Fibroblast of lung (primary cell): ENCODE measurements at places on chromosomes 1 and 21.

- DNase-seq = no peak
These were observed 352.4 kb downstream of the PTBP2 start for GRCh38 chr1:97073936-97074335.

- DNase-seq = no peak
These were observed 22.1 kb upstream of the ZNF124 start for GRCh38 chr1:247193958-247194357.

DNA sequence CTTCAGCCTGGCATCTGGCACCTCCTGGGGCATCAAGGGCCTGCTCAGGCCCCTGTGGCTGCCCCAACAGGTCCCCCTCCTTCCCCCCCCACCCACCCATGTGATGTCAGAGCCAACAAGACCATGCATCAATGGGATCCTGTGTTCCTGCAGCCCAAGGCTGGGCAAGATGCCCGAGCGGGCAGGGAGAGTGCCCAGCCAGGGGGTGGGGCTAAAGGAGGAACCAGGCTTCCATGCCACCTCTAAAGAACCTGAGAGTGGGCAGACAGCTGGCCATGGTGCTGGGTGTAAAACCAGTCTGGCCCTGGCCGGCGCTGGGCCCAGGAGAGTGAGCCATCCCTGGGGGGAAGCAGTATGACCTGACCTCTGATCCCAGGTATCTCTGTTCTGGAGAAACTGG lies 7.6 kb downstream of the COL16A1 start:
- no peak for DNase-seq

GRCh38 chr1:204703826-204704612 lies 18.5 kb upstream of the LRRN2 start:
- no peak for DNase-seq

DNA sequence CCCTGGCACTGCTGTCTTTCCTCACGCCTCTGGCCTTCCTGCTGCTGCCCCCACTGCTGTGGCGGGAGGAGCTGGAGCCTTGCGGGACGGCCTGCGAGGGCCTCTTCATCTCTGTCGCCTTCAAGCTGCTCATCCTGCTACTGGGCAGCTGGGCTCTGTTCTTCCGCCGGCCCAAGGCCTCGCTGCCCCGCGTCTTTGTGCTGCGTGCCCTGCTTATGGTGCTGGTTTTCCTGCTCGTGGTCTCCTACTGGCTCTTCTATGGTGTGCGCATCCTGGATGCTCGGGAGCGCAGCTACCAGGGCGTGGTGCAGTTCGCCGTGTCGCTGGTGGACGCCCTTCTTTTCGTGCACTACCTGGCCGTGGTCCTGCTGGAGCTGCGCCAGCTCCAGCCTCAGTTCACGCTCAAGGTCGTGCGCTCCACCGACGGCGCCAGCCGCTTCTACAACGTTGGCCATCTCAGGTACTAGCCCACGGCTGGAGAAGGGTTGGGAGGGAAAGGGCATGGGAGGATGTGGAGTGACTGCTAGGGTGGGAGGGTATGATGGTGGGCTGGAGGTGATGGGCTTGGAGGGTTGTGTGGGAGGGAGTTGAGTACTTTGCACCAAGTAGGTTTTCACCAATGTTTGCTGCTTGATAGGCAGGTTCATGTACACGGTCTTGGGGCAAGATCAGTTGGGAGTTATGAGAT lies 18.9 kb downstream of the VANGL2 start:
- DNase-seq = no peak

DNA sequence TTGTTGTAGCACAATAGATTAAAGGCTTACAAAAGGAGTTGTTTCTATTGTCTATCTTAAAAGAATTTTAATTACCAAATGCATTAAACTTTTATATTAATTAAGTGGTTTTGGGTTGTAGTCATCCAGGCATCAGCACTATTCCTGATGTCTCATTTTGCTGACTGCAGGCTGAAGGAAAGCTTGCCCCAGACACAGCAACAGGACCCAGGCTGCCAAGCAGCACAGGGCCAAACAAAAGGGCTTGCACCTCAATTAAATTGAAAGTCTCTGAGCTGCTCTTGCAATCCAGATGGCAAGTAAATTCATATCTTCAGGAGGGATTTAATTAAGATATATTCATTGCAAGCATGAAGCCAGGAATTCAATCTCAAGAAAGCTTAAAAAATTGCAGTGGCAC lies 80.7 kb upstream of the CHODL start:
- no peak for DNase-seq

GRCh38 chr1:159927211-159927848 lies 2.0 kb upstream of the TAGLN2 start:
- DNase-seq = no peak

DNA sequence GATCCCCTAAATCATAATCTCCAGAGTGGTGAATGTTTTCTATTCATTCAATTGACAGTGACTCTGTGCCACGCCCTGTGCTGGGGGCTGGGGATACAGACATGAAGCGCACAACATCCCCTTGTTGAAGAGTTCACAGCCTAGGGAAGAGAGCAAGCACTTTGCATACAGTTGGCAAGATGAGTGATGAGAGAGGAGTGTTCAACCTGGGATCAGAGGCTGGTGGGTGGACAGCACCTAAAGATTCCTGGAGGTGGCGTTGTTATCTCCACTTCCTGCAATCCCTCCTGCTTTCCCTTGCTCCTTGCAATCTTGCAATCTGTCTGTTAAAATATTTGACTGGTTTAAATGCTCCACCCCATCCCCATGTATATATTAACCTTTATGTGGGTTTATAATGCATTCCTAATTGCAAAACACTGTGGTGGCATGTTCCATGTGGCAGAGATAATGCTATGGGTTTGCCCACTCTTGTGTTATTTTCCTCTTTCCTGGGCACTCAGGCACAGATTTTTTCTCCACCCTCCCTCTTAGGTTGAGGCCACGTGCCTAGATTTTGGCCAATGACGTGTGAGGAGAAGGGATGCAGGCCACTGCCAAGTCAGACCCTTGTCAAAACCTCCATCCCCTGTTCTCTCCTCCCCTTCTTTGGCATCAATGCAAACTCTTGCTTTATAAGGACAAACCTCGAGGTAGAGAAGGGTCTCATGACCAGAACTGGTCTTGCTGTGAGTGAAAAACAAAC lies 36.2 kb upstream of the GADD45A start:
- DNase-seq = no peak
